ENCODE measurements at places on chromosomes 2 and 18. TPM values are rescaled to one million over a fixed set of nuclear protein-coding genes. Genes with fewer than 3 reads are reported as not detected.

The ERICH2 gene
- total RNA-seq: not detected

The FTCDNL1 gene
- total RNA-seq: 0.73 TPM

The DNAJB2 gene
- total RNA-seq: 31.0 TPM

The CYP27A1 gene
- 10.9 TPM for total RNA-seq

The EPB41L3 gene
- 122 TPM for total RNA-seq

Data from pulmonary artery endothelial cell (primary cell).